ENCODE measurements at places on chromosomes 5 and 9.

DNA sequence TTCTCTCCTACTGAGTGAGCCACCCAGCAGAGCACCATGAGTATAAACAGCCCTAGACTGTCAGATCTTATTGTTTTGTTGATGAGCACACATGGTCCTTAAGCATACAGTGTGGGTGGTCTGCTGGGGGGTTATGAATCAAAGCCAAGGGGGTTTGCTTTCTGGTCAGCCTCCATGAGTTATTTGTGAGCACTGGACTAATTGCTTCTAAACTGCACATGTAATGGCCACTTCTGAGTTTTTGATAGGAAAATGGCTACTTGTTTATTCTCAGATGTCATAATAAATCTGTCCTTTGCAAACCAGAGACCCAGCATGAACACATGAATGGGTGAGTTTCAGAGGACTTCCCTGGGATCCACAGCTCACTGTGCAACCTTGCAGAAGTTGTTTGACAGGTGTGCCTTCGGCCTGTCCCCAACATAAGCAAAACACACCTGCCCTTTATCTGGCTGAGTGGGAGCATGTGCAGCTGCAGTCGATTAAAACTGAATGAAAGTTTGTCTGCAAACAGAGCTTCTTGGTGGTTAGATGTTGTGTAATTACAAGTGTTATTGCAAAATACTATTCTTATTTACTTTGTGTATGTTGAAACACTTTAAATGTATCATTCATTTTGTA is 35.9 kb downstream of the MAMDC2 start:
- DNase-seq: no peak
- H3K36me3 ChIP-seq: no peaks in the 10 kb centered on the region
- no peaks in the 10 kb centered on the region for H3K4me1 ChIP-seq
- peaks cover 10% of the 10 kb centered on the region for H3K27me3 ChIP-seq

GRCh38 chr5:56529666-56530430 is 285.5 kb upstream of the MAP3K1 start:
- H3K36me3 ChIP-seq: no peaks in the 10 kb centered on the region
- no peak for DNase-seq
- H3K4me3 ChIP-seq: no peak overlapping the region

GRCh38 chr5:65264420-65264819 is 217.3 kb downstream of the ADAMTS6 start:
- peaks cover 2% of the 10 kb centered on the region for H3K4me1 ChIP-seq
- no peaks in the 10 kb centered on the region for H3K36me3 ChIP-seq
- DNase-seq: no peak
- no peaks in the 10 kb centered on the region for H3K27me3 ChIP-seq
- no peak overlapping the region for H3K27ac ChIP-seq
- H3K4me3 ChIP-seq: no peak overlapping the region

DNA sequence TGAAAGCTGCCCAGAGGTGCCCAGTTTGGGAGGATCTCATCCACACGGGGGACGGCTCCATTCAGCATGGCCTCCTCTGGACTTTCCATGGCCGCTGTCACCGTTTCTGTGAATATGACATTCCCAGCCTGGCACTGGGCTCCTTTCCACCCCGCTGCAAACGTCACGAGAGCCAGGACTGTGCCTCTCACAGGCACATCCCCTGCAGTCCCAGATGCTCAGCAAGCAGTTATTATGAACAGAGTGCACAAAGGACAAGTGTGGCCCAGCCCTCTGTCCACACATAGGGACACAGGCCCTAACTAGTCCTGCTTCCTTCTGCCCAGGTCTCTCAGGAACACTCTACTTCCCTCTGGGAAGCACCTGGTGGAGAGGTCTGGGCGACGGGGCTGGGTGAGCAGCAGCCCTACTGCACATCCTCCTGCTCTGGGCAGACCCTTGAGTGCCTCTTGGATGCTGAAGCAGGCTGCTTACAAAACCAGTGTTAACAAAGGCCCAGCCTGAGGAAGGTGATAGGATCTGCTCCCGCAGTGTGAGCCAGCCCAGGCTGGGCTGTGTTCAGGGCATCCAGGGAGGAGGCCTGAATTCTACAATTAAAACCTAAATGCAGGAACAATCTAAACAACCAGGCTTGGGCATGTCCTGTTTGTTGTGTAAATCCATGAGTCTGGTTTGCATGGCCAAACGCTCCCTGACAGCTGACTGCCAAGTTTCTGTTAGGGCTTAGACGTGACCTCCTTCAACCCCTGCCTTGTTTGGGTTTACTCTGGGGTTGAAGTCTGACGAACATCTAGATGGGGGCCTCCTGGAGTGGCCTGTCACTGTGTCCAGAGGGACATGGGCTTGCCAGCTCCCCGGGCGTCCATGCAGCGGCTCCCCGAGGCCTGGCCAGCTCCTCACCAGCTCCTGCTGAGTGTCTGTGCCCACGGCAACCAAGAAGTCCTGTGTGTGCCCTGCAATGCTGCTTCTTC is 269.8 kb downstream of the GADD45G start:
- H3K36me3 ChIP-seq: no peaks in the 10 kb centered on the region
- H3K27ac ChIP-seq: no peak overlapping the region
- no peaks in the 10 kb centered on the region for H3K4me1 ChIP-seq
- peak; percentile 20 for DNase-seq
- H3K4me3 ChIP-seq: no peak overlapping the region

- DNase-seq: no peak
- H3K4me3 ChIP-seq: no peak overlapping the region
- no peaks in the 10 kb centered on the region for H3K27me3 ChIP-seq
- no peaks in the 10 kb centered on the region for H3K4me1 ChIP-seq
Observed at GRCh38 chr9:128260340-128260739, 15.5 kb downstream of the GOLGA2 start.

DNA sequence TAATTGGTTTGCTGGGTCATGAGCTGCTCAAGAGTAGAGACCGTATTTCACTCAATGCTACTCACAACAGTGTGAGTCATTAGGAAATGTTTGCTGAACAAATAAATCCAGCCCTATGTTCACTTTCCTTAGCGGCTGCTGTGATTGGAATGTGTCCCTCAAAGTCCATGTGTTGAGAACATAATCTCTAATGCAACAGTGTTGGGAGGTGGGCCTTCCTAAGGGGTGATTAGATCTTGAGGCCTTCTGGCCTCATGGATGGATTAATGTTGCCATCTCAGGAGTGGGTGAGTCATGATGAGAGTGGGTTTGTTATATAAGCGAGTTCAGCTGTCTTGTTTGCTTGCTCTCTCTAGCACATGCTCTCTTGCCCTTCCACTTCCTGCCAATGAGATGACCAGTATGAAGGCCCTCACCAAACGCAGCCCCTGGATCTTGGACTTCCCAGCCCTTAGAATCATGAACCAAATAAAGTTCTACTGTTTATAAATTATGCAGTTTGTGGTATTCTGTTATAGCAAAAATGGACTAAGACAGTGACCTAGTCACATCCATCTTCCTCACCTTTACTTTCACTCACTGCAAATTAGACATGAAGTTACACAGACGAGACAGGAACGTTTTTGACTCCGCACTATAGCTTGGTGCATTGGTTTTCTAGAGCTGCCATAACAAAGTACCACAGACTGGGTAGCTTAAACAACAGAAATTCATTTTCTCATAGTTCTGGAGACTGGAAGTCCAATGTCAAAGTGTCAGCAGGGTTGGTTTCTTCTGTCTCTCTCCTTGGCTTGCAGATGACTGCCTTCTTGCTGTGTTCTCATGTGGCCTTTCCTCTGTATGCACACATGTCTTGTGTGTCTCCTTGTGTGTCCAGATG is 50.9 kb upstream of the FAM169A start:
- no peaks in the 10 kb centered on the region for H3K4me1 ChIP-seq
- H3K4me3 ChIP-seq: no peak overlapping the region
- H3K27me3 ChIP-seq: peaks cover 6% of the 10 kb centered on the region
- DNase-seq: no peak
- no peaks in the 10 kb centered on the region for H3K36me3 ChIP-seq

DNA sequence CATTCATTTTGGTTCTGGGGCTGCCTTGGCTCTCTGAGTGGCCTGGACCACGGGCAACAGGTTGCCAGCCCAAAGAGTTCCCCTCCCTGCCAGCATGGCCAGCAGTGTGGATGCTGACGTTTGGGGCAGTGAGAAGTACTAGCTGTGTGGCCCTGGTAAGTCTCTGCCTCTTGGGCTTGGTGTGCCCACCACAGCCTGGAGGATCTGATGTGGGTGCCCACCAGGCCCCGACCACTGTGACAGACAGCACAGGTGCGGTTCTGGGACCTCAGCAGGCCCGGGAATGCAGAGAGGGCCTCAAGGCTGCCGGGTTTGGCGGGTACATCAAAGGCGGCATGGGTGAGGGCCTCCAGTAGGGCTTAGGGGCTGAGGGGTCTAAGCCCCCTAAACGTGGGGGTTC is 33.6 kb upstream of the PITX1 start:
- H3K4me3 ChIP-seq: no peak overlapping the region
- no peaks in the 10 kb centered on the region for H3K4me1 ChIP-seq
- DNase-seq: no peak
- no peaks in the 10 kb centered on the region for H3K36me3 ChIP-seq
- H3K27ac ChIP-seq: no peak overlapping the region

DNA sequence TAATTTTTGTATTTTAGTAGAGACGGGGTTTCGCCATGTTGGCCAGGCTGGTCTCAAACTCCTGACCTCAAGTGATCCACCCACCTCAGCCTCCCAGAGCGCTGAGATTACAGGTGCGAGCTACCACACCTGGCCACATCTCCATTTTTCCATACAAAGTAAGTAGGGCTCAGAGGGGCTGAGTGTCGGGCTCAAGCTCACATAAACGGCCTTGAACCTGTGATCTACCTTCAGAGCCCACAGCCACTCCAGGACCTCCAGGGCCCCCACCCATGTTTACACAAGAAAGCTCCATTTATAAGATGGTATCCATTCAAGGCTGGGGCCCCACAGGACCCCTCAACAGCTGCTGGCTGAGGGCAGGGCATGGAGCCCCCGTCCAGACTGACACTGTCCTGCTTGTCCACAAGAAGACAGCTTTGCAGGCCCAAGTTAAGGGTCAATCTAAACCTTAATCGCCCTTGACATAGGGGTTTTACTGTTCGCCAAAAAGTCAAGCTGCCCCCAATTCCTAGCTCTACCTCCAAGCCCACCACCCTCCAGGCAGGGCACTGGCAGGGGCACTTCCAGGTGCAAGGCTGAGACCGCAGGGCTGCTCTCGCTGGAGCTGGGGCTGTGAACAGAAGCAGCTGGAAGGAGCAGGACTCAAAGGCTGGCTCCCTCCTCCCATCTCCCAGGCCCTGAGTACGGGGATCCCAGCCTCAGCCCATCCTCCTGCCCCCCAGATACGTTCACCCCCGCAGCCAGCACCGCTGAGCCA is 18.9 kb downstream of the FAM78A start:
- peaks cover 53% of the 10 kb centered on the region for H3K36me3 ChIP-seq
- peak overlapping the region; percentile 84 for H3K4me3 ChIP-seq
- no peaks in the 10 kb centered on the region for H3K27me3 ChIP-seq

GRCh38 chr5:148909766-148910165 is 83.4 kb downstream of the ADRB2 start:
- H3K4me3 ChIP-seq: no peak overlapping the region
- no peaks in the 10 kb centered on the region for H3K36me3 ChIP-seq
- no peak for DNase-seq
- no peaks in the 10 kb centered on the region for H3K27me3 ChIP-seq

DNA sequence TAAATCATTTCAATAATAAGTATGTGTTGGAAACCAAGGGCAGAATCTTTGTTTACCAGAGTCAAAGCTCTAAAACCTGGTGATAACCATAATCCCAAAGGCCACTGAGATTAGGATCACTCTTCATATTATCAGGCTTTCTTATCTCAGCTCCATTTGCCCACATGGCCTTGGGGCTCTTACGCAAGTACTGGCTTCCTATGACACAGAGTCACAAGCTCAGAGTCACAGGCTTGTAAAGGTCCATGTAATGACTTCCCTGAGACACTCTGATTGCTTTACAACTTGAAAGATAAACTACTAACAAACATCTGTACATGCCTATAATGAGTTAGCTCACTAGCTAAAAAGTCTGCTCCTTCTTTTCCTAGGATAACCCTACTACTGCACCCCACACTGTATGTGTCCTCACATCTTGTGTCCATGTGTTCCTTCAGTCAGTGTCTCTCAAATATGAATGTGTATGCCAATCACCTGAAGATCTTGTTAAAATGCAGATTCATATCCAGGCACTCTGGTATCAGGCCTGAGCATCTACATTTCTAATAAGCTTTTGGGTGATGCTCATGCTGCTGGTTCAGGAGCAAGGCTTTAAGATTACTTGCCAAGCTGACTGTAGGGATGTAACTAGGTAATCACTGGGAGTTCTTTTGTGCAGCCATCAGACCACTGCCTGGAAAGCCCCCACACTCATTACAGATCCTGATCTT is 28.4 kb downstream of the SEMA6A start:
- H3K27ac ChIP-seq: no peak overlapping the region
- no peaks in the 10 kb centered on the region for H3K36me3 ChIP-seq
- no peaks in the 10 kb centered on the region for H3K4me1 ChIP-seq

GRCh38 chr9:75147638-75148037 is 59.3 kb downstream of the OSTF1 start:
- H3K4me3 ChIP-seq: peak overlapping the region; percentile 60
- H3K27ac ChIP-seq: peak overlapping the region; percentile 93
- no peaks in the 10 kb centered on the region for H3K27me3 ChIP-seq
- no peak for DNase-seq
- peaks cover 75% of the 10 kb centered on the region for H3K36me3 ChIP-seq
- peaks cover 71% of the 10 kb centered on the region for H3K4me1 ChIP-seq

DNA sequence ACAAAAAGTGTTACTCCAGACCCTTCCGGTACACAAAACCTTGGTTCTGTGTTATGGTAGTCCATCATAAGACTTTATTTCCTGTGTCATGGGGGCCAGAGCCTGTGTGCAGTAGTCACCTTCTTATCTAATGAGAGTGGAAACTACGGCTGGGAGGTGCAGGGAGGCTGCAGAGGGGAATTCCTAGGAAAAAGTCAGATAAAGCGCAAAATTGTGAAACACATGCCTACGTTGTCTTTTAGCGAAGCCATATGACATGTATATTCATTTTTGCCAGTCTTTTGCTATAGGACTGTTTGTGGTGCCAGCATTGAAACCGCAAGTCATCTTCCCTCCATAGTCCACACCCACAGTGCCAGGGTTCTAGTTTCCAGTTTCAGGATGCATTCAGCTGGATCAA is 80.7 kb downstream of the PPARGC1B start:
- H3K36me3 ChIP-seq: peaks cover 2% of the 10 kb centered on the region
- no peak for DNase-seq
- H3K27ac ChIP-seq: no peak overlapping the region
- H3K4me3 ChIP-seq: no peak overlapping the region
- no peaks in the 10 kb centered on the region for H3K27me3 ChIP-seq
- H3K4me1 ChIP-seq: no peaks in the 10 kb centered on the region

- no peak overlapping the region for H3K27ac ChIP-seq
- H3K4me1 ChIP-seq: peaks cover 19% of the 10 kb centered on the region
- H3K4me3 ChIP-seq: no peak overlapping the region
- no peak for DNase-seq
- H3K27me3 ChIP-seq: no peaks in the 10 kb centered on the region
Observed at GRCh38 chr9:5479994-5480694, 29.8 kb downstream of the CD274 start.

- no peak for DNase-seq
- no peak overlapping the region for H3K4me3 ChIP-seq
- H3K4me1 ChIP-seq: no peaks in the 10 kb centered on the region
- no peak overlapping the region for H3K27ac ChIP-seq
- no peaks in the 10 kb centered on the region for H3K36me3 ChIP-seq
- no peaks in the 10 kb centered on the region for H3K27me3 ChIP-seq
Observed at GRCh38 chr9:110975278-110975677, 63.0 kb downstream of the LPAR1 start.

Data from activated T-cell treated with anti-CD3 and anti-CD28 coated beads, Interleukin-2, amount 50 U/mL, for 24 hours (primary cell).